ENCODE measurements at places on chromosomes 4 and X.

DNA sequence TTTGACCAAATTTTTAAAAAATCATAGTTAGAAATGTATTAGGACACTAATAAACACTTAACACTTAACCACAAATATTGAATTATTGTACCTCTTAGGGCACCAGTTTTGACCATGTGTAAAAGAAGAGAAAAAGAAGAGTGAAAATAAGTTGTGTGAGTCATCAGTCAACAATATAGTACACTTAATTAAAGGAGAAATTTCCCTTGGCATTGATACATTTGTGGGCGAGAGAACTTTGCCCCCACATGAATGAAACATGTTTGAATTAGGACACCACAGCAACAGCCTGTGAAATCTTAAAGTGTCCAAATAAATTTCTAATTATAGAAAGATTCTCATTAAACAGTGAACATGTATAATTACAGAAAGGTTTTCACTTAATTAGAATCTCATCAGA is 1292.8 kb upstream of the TENM3 start:
- no peak for DNase-seq

- DNase-seq = no peak
Observed at GRCh38 chr4:93351846-93352245, 476.7 kb upstream of the ATOH1 start.

- peak; percentile 70 for DNase-seq
Observed at GRCh38 chr4:5045097-5045496, 6.2 kb upstream of the STK32B start.

GRCh38 chrX:21993265-21993664 is 38.9 kb upstream of the PHEX start:
- DNase-seq = peak; percentile 80

- peak; percentile 47 for DNase-seq
Observed at GRCh38 chr4:87805971-87806370, 6.6 kb downstream of the IBSP start.

DNA sequence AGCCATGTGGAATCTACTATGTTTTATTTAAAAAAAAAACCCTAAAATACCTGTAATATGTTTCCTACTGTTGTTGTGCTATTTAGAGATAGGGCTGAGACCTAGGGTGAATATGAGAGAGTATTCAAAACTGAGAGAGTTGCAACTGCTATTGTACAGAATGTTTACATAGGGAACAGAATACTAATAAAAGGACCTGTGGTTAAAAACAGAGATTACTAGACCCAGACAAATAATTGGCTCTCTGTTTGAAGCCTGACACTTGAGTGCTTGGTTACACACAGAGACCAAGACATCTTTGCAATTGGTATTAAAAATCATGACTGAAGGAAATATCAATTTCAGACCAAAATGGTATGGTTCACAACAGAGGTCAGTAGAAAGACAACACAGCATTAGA is 278.9 kb upstream of the GIMD1 start:
- no peak for DNase-seq

Measured in suppressor macrophage treated with lipopolysaccharide for 1 hour (primary cell).